ENCODE measurements at places on chromosomes 2 and 18. TPM values are rescaled to one million over a fixed set of nuclear protein-coding genes. Genes with fewer than 3 reads are reported as not detected.

- no peak for DNase-seq
Observed at GRCh38 chr2:174446531-174446930, 40.3 kb downstream of the GPR155 start.

DNA sequence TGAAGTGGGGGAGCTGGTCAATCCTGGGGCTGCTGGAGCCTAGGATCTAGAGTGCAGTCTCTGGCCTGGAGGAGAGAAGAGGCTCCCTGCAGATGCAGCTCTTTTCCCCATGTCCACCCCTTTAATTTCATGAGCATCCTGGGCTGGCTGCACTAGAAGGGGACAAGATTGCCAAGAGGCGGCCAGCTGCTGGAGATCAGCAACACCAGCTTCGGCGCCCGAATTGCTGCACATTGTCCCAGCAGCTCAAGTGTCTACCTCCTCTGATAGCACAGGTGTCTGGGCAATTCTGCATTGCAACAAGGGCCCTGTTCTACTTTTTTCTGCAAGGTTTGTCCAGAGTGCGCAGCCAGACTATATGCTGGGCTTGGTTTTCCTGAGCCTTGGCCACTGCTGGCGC, 125.7 kb downstream of the AGAP1 start:
- DNase-seq: no peak

DNA sequence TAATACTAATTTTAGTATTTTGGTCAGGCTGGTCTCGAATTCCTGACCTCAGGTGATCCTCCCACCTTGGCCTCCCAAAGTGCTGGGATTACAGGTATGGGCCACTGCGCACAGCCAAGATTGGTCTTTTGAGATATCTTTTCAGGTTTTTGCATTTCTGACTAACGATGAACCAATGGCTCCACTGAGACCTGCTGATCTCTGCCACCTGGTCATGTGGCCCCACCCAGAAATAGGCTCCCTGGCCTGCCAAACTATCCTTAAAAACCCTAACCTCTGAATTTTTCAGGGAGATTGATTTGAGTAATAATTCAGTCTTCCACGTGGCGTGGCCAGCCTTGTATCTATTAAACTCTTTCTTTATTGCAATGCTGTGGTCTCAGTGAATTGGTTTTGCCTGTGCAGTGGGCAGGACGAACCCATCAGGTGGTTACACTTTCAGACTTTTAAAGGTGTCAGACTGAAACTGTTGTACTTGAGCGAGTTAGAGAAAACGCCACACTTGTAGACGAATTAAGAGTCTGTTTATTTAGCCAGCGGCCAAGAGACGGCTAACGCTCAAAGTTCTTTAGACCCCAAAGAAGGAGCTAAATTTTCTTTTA, 85.8 kb upstream of the MSH6 start:
- DNase-seq: no peak

DNA sequence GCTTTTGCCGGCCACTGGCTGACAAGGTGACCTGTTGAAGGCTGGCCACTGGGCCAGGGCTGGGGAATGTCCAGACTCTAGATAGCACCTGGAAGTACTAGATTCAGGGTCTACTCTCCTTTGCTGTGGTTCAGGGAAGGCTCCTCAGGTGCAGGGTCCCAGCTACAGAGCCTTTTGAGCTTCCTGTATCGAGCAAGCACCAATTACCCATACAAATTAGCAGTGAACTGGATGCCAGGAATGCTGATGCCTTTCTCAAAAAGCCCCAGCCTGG, 213.4 kb downstream of the CYP26B1 start:
- DNase-seq: no peak

GRCh38 chr2:173568054-173568453, 213.4 kb downstream of the CDCA7 start:
- no peak for DNase-seq

DNA sequence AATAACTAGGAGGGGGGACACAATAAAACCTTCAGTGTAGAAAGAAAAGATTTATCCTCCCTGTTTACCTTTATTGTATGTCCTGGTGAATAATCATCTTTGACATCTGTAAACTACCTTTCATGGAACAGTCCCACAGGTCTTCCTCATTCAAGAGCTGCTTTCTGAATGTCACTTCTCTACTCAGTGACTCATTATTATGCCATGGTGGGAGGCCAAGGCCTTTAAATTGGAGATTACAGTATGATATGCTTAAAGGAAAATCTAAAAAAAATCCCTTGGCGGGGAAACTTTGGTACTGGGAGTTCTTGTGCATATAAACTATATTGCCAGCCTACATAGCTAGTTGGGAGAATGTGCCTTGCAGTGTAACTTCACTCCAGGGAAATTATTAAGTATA, 713.0 kb downstream of the TDRD15 start:
- no peak for DNase-seq

- DNase-seq: no peak
Observed at GRCh38 chr2:113407446-113408099, 29.9 kb upstream of the ZNG1B start.

DNA sequence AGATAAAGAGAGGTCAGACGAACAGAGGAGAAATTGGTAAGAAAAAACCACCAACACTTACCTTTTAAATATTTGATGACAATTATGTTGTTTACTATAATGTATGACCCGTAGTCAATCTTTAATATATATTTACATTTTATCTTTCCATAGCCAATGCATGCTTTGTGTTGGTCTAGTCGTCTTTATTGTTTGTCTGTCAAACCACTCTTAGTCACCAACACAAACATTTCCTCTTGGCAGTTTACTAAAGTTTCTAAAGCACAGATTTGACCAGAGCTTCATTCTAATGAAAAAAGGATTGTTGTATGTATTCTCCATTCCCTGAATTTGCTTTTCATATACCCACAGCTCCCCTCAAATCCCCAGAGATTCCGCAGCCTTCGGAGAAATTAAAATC, 784.7 kb upstream of the PIK3C3 start:
- DNase-seq: no peak

DNA sequence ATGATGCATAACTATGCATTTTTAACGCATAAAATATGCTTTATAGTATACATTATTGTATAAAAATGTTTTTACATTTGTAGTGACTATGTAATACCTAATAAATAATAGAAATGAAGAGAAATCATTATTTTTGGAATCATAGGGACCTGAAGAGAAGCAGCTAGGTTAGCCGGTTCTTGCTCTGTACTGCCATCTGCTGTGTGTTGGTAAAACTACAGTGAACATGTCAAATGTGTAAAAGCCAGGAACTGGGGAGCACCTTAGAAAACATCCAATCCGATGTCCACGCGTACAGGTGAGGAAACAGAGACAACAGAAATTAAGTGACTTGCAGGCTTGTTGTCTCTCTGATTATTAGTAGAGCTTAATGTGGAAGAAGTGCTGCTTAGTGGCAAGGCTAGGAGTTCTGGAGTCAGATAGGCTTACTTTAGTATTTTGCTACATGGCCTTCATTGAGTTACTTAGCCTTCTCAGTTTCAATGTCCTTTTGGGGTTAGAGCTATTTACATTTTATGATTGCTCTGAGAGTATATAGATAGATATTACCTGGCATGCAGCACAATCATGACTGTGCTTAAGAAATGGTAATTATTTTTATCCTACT, 386.5 kb downstream of the DLGAP1 start:
- DNase-seq: peak; percentile 9

- no peak for DNase-seq
Observed at GRCh38 chr2:28547223-28547860, 51.5 kb downstream of the PLB1 start.

GRCh38 chr2:125456693-125457363, 1199.1 kb upstream of the GYPC start:
- no peak for DNase-seq

GRCh38 chr2:233807215-233807865, 29.2 kb downstream of the MROH2A start:
- no peak for DNase-seq

GRCh38 chr2:18991177-18992168, 366.9 kb downstream of the OSR1 start:
- no peak for DNase-seq

- DNase-seq: no peak
Observed at GRCh38 chr18:74488864-74489263, 7.3 kb upstream of the CNDP2 start.

GRCh38 chr2:147515213-147515612, 329.6 kb upstream of the ACVR2A start:
- no peak for DNase-seq

DNA sequence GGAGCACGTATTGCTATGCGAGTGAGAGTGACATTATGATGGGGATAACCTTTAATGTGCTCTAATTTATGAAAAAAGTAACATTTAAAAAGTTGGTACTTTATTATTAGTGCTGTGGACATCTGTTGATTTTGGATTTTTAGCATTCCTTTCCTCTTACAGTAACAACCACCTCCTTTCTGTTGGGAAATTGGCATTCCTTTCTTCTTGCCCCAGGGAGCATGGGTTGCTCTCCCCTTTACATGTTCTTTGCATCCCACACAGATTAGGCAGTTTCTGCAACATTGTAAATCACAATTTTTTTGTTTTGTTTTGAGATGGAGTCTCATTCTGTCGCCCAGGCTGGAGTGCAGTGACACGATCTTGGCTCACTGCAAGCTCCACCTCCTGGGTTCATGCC, 300.2 kb downstream of the LPIN1 start:
- DNase-seq: no peak

- no peak for DNase-seq
Observed at GRCh38 chr18:59861963-59862819, 37.6 kb upstream of the PMAIP1 start.

DNA sequence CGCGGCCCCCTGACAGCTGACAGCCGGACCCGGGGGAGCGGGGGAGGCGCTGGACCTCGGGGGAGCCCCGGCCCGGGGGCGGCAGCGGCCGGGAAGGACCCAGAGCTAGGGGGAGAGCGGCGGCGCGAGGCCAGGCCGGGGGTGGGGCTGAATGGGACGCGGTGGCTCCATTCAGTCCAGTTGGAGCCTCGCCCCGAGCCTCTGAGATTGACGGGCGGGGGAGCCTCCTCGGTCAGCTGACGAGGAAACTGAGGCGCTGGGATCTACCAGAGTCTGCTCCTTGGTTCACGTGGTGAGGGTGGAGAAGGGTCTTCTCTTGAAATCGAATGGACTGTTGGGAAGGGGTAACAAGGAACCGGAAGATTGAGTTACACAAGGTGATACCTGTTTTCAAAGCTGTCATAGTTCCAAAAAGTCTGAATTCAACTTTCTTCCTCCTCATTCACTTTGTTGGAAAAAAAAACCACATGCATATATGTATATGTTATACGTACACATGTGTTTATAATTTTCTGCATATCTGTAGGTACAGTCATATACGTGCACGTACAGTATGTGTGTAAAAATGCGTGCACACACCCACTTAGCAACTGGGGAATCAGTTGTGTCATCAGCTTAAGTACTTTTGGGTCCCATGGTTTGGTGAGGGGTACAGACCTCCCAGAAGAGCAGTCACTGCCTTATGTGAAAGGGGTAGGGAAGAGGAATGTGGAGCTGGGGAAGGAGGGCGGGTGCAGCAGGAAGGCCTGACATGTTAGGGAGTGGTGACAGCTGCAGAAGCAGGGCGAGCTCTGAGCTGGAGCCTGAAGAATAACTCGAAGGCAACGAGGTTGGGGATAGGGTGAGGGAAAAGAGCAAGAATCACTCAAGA, 628 bp downstream of the PPP1R7 start:
- no peak for DNase-seq

DNA sequence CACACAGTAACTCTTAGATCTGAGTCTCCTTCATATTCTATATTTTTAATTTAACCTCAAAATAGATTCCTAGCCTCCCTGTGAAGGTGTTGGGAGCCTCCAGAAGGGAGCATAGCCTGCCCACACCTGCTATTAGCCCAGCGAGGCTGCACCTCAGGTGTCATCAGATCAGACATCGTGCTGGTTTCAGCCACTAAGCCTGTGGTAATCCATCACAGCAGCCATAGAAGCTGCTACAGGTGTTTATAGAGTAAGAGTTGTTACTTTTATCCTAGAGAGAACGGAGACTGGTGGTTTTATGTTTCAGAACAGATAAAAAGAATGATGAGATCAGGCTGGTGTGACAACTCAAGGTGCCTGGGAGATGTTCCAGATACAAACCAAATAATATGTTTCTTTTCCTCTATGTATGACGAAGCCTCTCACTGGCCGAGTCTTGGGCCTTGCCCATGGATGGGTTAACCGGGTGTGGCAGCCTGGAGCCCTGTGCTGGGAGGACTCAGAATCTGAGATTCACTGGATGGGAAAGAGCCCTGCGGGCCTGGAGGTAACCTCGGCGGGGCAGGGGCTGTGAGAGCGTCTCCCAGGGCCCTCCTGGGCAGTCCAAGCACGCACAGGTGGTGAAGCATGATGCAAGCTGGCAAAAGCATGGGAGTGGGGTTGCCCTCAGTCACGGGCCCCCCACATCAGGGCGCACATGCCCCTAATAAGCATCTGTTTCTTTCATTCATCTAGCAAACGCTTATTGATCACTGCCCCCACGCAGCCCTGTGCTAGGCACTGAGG, 73.7 kb downstream of the MRPS9 start:
- no peak for DNase-seq

DNA sequence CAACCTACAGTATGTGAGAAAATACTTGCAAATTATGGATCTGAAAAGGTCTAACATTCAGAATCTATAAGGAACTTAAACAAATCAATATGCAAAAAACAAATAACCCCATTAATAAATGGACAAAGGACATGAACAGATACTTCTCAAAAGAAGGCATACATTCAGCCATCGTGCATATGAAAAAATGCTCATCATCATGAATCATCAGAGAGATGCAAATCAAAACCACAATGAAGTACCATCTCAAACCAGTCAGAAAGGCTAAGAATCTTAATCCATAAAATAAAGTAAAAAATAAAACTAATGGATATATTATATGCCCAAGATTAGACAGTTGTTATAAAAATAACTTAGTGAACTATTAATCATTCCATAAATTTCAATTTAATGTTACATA, 154.0 kb downstream of the CALCRL start:
- DNase-seq: no peak

DNA sequence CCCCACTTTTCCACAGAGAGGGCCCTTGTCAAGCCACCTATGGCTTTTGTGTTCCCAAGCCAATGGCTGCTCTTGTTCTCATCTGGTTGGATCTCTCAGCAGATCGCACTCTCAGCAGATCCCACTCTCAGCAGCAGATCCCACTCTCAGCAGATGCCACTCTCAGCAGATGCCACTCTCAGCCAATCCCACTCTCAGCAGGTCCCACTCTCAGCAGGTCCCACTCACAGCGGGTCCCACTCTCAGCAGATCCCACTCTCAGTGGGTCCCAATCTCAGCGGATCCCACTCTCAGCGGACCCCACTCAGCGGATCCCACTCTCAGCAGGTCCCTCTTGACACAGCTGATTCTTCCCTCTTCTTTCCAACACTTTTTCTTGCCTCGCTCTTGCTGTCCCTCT, 59.3 kb upstream of the MGAT4A start:
- no peak for DNase-seq

The GALM gene
- total RNA-seq: 10.1 TPM

The RAD51AP2 gene
- total RNA-seq: 0.14 TPM

The CCDC74A gene
- 24.2 TPM for total RNA-seq

The GPBAR1 gene
- 0.92 TPM for total RNA-seq

The GCG gene
- total RNA-seq: not detected

The OR6B2 gene
- not detected for total RNA-seq

The WDR75 gene
- 46.8 TPM for total RNA-seq

The MYO3B gene
- total RNA-seq: 1.1 TPM

The ARHGAP15 gene
- total RNA-seq: not detected

The DHRS9 gene
- total RNA-seq: not detected

The REG3G gene
- not detected for total RNA-seq

The ALKAL2 gene
- 2.8 TPM for total RNA-seq
